ENCODE measurements at places on chromosomes 12 and 14.
A peak's percentile ranks its signal among the peaks of the same experiment; 100 is the strongest.

DNA sequence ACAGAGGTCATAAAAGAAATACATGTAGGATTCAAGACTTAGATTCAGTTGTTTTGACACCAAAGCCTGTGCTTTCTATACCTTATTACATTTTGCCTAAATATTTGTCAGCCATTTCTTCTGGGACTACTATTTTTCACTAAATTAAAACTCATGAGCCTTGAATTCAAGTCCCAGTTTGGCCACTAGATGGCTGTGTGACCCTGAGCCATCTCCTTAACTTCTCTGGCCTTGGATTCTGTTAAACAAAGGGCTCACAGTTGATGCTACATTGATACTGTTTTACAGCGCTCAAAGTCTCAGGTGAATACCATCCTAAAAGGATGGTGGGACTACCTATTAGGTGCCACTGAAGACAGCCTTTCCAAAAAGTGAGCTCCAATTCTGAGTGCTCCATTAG, 39.6 kb upstream of the CCDC198 start:
- peak; percentile 27 for DNase-seq

GRCh38 chr12:115506822-115507559, 770.5 kb downstream of the MED13L start:
- no peak for DNase-seq

DNA sequence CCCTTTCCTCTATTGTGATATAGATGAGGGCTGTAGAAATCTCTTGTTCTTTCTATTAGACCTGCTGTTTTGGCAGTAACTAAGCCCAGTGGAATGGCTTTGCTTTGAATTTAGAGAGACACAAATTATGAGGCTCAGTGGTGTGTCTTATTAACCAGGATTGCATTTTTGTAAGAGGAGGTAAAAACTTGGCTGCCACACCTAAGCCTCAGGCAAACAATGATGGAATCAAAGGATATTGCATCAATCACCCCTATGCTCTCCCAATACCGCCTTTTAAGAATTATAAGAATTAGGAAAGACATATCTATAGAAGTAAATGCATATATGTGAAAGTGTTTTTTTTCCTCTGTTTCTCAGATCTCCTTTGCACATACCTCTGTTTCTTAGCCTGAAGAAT, 63.3 kb downstream of the ACSS3 start:
- no peak for DNase-seq

GRCh38 chr12:85681333-85681732, 154.9 kb downstream of the RASSF9 start:
- no peak for DNase-seq

GRCh38 chr14:89476354-89476896, 59.4 kb upstream of the FOXN3 start:
- DNase-seq, result no peak

GRCh38 chr12:29086325-29087271, 62.5 kb upstream of the FAR2 start:
- no peak for DNase-seq

GRCh38 chr14:90388982-90389381, 7.8 kb upstream of the CALM1 start:
- DNase-seq, result no peak

- no peak for DNase-seq
Observed at GRCh38 chr12:11437966-11438365, 42.6 kb upstream of the PRB2 start.

GRCh38 chr12:128266541-128267130, 334 bp upstream of the TMEM132C start:
- peak; percentile 32 for DNase-seq

- DNase-seq, result no peak
Observed at GRCh38 chr12:57145460-57146059, 1.9 kb downstream of the LRP1-AS start.

DNA sequence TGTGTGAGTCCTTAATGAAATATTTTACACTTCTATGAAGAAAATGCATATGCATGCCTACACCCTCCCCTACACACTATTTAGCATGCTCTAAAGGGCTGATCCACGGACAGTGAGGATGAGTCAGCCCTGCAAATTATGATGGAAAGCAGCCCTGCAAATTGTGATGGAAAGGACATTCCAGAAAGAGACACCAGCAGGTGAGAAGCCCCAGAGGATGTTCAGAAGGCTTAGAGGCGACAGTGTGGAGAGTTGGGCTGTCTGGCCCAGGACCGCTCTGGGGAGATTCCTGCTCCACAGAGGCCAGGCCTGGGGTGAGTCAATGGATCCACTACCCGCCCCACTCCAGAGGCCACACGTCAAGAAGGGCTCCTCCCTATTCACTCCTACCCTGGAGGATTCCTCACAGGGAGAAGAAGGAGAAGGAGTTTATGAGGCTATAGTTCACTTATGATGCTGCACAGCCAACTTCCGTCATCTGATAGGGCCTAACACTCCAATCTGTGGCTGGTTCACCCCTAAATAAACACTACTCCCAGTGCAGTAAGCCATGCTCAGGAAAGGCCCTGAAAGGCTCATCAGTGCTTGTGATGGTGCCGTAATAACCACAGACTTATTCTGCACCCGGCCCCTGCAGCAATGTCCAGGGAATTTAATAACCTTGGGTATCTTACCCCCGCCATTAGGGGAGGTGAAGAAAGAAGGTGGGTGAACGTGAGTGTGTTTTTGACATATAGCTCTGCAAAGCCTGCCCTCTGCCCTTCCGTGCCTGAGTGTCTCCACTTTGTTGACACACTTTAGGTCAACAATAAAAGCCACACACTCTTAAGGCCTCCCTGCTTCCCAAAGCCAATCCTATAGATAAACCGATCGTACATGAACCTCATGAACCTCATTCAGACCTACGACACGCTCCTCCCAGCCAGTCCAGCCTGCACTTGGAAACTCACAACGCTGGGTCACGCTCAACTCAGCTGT, 46.4 kb downstream of the CLMN start:
- DNase-seq, result peak; percentile 80

DNA sequence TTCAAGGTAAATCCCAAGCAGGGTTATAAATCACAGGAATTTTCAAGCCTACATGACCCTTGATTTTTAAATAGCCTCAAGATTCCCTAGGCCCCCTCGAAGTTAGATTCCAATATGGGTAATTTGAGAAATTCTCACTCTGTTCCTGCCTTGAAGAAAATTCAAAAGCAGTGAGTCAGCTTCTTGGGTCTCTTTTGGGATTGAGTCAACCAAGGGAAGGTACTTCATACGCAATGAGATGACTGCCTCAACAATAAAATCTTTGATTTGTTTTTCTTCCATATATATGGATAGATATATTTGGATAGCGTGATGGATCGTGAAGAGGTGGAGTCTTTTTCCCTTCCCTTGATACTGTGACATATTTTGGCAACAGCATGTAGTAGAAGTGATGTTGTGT, 180.4 kb upstream of the ATP2B1 start:
- DNase-seq, result no peak

- peak; percentile 45 for DNase-seq
Observed at GRCh38 chr12:66035288-66035966, 95.1 kb downstream of the LLPH start.

GRCh38 chr12:112537710-112538396, 119.1 kb downstream of the PTPN11 start:
- peak; percentile 29 for DNase-seq

DNA sequence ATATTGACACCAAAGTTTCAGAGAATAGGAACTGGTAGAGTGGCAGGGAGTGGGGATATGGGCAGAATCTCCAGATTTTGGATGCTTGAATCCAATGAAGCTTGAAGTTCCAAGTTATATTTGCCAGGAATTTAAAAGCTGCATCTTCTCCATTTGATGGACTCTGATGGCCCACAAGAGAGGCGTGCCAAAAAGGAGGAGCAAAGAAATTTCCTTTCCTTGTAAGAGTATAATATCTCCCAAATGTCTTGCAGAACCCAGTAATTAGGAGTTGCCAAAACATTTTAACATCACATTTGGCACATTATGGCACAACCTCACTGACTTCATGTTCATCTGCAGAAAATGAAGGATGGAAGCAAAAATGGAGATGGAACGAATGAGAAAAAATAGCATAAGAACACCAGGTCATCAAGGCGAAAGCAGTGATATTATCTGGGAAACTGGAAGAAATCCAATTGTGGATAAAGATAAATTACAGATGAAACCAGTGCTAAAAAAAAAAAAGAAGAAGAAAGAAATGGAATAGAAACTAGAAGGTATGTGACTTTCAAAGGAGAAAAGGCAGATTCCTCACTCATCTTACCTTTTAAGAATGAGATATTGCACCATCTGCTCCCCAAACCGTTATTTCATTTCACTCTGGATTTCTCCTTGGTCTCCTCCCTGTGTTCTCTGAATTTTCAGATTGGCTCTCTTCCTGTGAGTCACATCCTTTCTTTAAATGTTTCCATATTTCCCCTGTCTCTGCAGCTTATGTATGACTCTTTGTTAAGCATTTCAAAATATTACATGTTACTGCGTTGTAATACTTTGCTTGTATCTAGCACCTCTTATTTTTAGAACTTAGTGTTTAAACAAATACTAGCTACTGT, 13.5 kb upstream of the FLRT2 start:
- no peak for DNase-seq

DNA sequence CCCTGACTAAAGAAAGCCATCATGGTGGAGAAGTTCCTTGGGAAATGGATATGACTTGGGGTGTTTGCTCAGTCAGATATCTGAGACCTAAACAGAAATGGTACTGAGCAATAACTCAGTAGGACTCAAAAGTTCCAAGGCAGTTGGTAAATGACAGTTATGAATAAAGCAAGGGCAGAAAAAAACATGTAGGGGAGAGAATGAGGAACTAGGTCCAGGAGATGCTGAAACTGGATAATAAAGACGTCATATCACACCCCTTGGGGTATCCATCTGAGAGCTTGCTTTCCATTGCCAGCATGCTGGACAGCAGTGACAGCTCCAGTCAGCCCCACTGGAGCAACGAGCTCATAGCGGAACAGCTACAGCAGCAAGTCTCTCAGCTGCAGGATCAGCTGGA, 37.5 kb downstream of the RPGRIP1 start:
- no peak for DNase-seq

DNA sequence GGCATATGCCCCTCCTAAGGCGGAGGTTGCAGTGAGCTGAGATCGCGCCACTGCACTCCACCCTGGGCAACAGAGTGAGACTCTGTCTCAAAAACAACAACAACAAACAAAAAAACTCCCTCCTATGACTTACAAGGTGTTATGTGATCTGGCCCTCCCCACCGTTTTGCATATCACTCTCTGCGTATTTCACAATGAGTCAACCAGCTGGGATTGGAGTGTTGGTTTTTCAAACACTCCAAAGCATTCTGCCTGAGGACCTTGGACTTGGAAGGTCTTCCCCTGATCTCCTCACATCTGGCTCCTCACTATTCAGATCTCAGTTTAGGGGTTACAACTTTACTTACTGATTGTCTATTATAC, 14.0 kb downstream of the MANSC1 start:
- peak; percentile 55 for DNase-seq

DNA sequence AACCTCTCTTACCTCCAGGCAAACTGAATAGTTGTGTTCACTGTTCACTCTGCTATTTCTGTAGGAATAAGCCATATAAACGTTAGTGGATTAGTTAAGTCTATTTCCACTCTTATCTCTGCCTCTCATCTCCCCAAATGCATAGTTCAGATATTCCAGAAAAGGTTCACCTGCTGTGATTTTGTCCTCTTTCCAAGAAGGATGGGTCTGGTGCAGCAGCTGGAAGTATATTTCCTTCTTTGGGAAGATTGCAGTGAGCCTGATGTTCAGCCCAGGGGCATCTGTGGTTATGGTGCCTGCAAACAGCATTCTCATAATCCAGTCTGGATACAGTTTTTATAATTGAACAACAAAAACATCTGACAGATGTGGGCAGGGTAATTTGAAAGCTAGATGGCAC, 97.7 kb downstream of the TPH2 start:
- no peak for DNase-seq

DNA sequence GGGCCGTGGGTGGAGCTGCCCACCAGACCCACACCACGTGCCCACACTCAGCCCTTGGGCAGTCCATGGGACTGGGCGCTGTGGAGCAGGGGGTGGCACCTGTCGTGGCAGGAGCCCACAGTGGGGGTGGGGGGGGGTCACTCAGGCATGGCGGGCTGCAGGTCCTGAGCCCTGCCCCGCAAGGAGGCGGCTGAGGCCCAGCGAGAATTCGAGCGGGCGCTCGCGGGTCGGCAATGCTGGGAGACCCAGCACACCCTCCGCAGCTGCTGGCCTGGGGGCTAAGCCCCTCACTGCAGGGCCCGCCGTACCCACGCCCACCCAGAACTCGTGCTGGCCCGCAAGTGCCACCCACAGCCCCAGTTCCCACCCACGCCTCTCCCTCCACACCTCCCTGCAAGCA, 132.6 kb upstream of the GARIN2 start:
- DNase-seq, result no peak

DNA sequence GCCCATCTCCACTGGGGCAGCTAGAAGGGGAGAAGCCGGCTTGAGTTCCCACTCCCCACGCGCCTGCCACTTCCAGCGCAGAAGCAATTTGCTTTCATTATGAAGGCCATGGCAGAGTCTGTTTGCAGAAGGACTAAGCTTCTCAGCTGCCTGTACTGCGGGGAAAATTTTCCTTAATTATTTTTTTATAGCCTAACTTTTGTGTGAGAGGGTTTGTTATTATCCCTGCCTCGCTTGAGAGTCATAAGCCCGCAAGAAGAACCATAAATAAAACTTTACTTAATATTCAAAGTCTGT, 56.0 kb upstream of the DLK1 start:
- peak; percentile 21 for DNase-seq

DNA sequence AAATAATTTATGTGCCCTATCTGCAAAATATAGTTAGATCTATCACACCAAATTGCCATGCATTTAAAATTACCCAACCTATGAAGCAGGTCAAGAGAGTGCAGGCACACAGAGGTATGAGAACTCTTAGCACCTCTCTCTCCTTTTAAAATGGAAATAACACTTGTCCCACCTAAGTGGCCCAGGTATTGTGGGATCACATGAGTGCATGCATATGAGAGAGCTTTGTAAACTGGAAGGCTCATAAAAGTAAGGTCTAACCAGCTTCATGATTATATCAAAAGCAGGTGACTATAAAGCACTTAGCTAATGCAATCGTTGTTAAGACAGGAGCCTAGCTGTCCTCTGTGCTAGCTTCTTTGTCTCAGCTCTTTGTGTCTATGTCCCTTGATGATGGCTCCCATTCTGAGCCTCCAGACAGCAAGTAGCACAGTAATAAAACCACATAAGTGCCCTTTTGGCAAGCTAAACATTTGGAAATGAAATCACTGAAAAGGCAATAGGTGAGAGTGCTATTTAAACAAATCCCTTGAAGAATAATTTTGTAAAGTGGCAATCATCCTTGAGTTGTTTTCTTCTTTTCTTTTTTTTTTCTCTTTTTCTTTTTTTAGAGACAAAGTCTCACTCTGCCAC, 219.0 kb downstream of the NTF3 start:
- DNase-seq, result no peak

- DNase-seq, result no peak
Observed at GRCh38 chr12:28933864-28934527, 215.1 kb upstream of the FAR2 start.
